ENCODE measurements at places on chromosomes 16 and 17. TPM values are rescaled to one million over a fixed set of nuclear protein-coding genes. Genes with fewer than 3 reads are reported as not detected.

CCDC144A gene
- 1.4 TPM for total RNA-seq

TMEM88 gene
- total RNA-seq, result not detected

RFWD3 gene
- total RNA-seq, result 27.6 TPM

DNA sequence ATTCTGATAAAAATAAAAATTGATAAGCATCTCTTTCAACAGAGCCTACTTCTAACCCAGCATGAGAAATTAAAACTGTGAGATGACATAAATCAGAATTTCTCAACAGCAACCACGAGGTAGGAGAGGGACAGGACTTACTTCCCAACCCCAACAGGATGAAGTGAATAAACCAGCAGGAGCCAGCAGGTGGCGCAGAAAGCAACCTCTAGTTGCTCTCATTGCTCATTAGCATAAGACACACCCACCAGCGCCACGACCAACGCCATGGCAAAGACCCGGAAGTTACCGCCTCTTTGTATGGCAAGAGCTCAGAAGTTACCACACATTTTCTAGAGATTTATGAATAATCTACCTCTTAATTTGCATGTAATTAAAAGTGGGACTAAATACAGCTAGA lies 189.4 kb upstream of the CDH8 start:
- no peak for DNase-seq
